ENCODE measurements at places on chromosomes 1 and 21.

GRCh38 chr1:219296430-219297355 lies 123.0 kb downstream of the LYPLAL1 start:
- peak; percentile 96 for DNase-seq

- no peak for DNase-seq
Observed at GRCh38 chr1:172328266-172328665, 92.2 kb upstream of the C1orf105 start.

DNA sequence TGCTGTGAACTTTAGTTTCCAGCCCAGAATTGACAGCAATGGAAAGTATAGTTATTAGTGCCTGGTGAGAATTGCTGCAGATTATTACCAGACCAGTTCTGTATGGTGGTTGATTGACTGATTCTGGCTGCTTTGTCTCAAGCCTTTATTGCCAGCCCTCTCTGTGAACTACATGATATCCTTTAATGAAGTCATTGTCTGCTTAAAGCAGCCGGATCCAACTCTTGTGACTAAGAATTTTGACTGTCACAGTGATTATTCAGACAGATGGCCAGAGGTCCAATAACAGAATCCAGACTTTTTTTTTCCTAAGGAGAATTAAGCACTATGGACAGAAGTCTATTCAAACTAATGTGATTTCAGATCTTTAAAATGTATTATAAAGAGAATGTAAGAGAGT lies 1548.6 kb upstream of the B3GALT2 start:
- DNase-seq = no peak

GRCh38 chr1:3453891-3454810 lies at the start of gene ARHGEF16:
Gene ARHGEF16, plus strand, starts transcription at chr1:3454665. Its CDS starts 8,420 bp downstream, at chr1:3463085.
- DNase-seq = peak; percentile 72

DNA sequence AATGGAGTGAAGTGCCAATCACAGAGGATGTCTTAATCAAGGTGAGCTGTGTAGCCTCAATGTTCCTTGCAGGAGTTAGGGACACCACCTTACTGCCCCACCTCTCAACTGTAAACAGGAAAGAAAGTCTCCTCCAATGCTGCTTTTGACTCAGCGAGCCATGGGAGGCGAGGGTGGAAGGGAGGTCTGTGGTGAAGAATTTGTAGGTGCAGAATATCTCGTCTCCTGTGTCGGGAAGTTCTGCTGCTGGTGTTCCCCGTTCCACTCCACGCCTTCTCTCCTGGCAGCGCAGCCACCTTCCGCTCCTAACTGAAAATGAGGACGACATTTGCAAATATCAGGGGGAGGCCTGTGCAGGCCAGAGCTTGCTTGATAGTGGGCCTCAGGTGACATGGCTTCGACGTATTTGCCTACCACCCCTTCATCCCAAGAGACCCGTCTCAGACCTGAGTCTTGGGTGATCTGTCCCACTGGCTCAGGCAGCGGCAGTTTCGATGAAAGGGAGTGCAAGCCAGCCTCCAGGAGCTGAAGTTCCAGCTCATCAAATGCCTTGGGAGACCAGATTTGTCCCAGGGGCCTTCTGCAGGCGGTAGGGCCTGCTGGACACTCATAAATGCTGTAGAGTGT lies 368.3 kb upstream of the C1orf174 start:
- DNase-seq = no peak

GRCh38 chr1:31664528-31664927 lies 19.9 kb upstream of the PEF1 start:
- DNase-seq = no peak

- DNase-seq = peak; percentile 17
Observed at GRCh38 chr1:147270721-147271120, 28.2 kb downstream of the CHD1L start.

GRCh38 chr21:29691616-29692491 lies 247.9 kb downstream of the GRIK1 start:
- DNase-seq = no peak

DNA sequence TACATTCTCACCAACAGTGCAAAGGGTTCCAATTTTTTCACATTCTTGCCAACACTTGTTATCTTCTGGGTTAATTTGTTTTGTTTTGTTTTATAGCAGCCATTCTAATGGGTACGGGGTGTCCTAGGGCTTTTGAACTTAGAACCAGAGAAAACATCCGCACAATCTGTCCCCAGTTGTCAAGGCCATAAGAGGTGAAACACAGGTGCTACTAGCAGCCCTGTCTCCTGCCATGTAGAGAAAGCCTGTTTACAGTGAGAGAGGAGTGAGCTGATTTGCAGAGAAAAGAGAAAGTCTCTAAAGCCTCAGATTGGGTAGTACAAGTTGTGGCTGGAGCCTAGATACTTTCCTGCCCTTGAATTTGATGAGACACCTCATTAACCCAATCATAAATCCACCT lies 46.4 kb upstream of the BMP8B start:
- DNase-seq = no peak

- DNase-seq = no peak
Observed at GRCh38 chr1:211118407-211119102, 15.4 kb downstream of the KCNH1 start.

- no peak for DNase-seq
Observed at GRCh38 chr1:65728504-65728903, 64.2 kb upstream of the PDE4B start.

DNA sequence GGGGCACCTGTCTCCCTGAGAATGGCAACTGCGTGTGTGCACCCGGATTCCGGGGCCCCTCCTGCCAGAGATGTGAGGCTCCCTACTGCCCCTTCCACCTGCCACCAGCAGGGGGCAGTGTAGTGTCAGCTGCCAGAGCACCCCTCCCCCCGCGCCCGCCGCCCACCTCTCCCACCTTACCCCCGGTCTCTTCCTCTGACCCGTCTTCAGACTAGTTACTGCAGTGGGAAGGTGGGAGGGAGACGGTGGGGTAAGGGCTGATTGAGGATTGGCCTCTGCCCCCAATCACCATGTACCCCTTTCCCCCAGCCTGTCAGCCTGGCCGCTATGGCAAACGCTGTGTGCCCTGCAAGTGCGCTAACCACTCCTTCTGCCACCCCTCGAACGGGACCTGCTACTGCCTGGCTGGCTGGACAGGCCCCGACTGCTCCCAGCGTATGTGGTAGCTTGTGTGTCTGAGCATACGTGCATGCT lies 10.1 kb upstream of the LRRC71 start:
- peak; percentile 12 for DNase-seq

- no peak for DNase-seq
Observed at GRCh38 chr1:70042090-70042731, 163.2 kb downstream of the LRRC40 start.

DNA sequence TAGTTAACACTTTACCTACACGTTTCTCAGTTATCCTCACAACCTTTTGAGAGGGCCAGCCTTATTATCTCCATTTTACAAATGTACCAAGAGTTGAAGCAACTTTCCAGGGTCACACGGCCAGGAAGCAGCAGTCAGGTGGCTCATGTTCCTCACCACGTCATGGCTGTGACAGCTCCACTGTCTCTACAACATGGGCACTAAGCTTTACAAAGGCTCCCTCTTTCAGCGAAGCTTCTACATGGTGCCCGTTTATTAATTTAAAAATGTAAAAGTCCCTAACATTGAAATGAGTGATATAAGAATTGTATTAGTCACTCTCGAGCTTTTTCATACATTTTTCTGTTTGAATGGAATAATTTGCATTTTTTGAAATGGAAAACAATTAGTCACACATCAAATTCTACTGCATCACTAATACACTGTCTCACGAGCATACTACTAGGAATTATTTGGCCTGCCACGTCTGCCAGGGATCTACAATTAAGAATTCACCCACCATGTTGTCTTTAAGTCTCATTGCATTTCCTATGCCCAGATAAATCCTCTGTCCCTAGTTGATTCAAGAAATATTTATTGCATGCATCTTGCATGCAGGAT lies 28.4 kb upstream of the LIN9 start:
- no peak for DNase-seq

DNA sequence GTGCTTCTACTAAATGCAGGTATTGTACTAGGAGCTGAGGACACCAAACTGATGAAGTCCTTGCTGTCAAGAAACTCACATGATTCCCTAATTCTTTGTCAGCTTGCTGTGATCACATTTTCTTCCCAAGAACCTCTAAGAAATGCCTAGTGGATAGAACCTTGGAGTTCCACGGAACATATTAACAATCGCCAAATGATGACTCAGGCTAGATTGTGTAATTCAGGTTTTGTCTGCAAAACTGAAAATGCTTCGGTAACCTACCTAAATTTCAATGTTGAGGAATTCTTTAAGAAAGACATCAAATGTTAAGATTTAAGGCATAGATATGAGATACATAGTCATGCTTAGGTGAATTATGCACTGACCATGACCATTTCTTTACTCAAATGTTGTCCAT lies 1.7 kb upstream of the GADD45A start:
- no peak for DNase-seq

Measured in NCI-H1105 treated with DMSO at 0.1 percent for 48 hours (cell line).